Placental epithelial cell (primary cell): ENCODE measurements at places on chromosomes 2 and 18. TPM values are rescaled to one million over a fixed set of nuclear protein-coding genes. Genes with fewer than 3 reads are reported as not detected.

The RAB6D gene
- total RNA-seq = not detected in 2 replicates

The GPBAR1 gene
- 0.39 and 1.2 TPM in 2 replicates for total RNA-seq

The COL3A1 gene
- total RNA-seq = 3,456 and 6,874 TPM in 2 replicates

The DSEL gene
- 24.3 and 28.7 TPM in 2 replicates for total RNA-seq

The FAM161A gene
- 1.1 and 2.7 TPM in 2 replicates for total RNA-seq

The KIDINS220 gene
- total RNA-seq = 65.4 and 88.7 TPM in 2 replicates

The ACVR1 gene
- total RNA-seq = 9.3 and 9.4 TPM in 2 replicates

The PROM2 gene
- total RNA-seq = 101 and 124 TPM in 2 replicates
